ENCODE measurements at places on chromosomes 12 and 14. TPM values are rescaled to one million over a fixed set of nuclear protein-coding genes. Genes with fewer than 3 reads are reported as not detected.

Gene MEG3
- 172 TPM for polyA plus RNA-seq

Gene IGF1
- polyA plus RNA-seq: 2.8 TPM

Gene RIMBP2
- polyA plus RNA-seq: 14.5 TPM

Gene FAM222A
- 6.3 TPM for polyA plus RNA-seq

Gene LRRK2
- polyA plus RNA-seq: 21.8 TPM

Gene SPIC
- not detected for polyA plus RNA-seq

Gene EIF2S3B
- 9.5 TPM for polyA plus RNA-seq

Gene PMEL
- polyA plus RNA-seq: 3.3 TPM

Gene HSPB8
- polyA plus RNA-seq: 24.5 TPM

Gene SLC5A8
- 31.7 TPM for polyA plus RNA-seq

Gene LYSET
- polyA plus RNA-seq: 35.5 TPM

Gene SLC17A8
- polyA plus RNA-seq: 0.31 TPM

Gene PLA2G1B
- not detected for polyA plus RNA-seq

Gene SLC8A3
- polyA plus RNA-seq: 0.40 TPM

GRCh38 chr14:41785696-41786095 is 179.0 kb downstream of the LRFN5 start:
- no peak for DNase-seq

- DNase-seq: no peak
These were observed 7.1 kb downstream of the SCNN1A start for GRCh38 chr12:6367969-6368892.

- DNase-seq: no peak
These were observed 15.3 kb downstream of the NYNRIN start for GRCh38 chr14:24414077-24414476.

DNA sequence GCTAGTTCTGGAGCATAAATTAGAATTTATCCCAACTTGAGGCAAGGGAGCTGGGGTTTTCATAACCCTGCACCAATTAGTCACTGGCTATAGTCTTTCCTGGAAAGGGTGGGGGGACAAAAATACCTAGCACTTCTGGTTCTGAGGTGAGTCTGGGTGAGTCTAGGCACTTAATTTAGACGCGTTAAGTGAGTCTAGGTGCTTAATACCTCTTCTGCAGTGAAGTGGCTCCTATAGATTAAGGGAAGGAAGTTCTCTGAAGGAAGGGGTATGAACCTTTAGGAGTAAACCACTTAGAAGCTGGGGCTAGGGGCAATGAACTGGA is 251.7 kb downstream of the EFCAB11 start:
- DNase-seq: no peak

DNA sequence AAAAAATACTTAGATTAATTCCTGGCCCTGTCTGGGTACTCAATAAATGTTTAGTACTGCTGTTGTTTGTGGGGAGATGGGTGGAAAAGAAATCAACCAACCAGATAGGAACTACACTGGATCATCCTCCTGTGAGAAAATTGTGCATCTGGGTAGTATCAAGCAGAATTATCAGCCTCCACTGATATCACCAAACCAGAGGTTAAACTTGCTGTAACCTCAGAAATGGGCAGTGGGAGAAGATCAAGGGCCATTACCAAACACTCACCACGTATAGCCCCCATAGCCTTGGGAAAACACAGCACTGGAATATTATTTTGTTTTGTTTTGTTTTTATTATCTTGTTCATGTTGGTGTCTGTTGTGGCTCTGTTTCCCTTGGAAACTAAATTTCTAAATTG is 19.7 kb downstream of the VEZT start:
- DNase-seq: no peak

GRCh38 chr12:46266869-46267574 is 1.8 kb downstream of the SLC38A1 start:
- peak; percentile 44 for DNase-seq

- no peak for DNase-seq
These were observed at the start of gene CYP27B1 for GRCh38 chr12:57766464-57767304. Gene CYP27B1, minus strand, starts transcription at chr12:57767078. Its CDS starts 37 bp downstream, at chr12:57767041.

DNA sequence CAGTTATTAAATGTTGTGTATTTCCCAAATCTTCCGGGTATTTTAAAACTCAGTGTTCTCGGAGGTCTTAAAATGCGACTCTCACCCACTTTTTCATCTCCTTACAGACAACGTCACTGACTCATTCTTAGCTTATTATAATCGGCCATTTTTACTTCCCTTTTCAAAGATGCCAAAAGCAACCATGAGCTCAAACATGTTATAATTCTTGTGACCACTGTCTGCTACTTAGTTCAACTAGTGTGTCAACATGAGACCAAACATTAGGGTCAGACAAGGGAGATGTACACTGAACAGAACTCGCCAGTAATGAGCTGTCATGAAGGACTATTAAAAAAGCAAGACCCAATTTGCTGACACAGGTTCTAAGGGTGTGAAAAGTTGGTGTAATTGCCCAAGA is 4.2 kb upstream of the GRIP1 start:
- no peak for DNase-seq

DNA sequence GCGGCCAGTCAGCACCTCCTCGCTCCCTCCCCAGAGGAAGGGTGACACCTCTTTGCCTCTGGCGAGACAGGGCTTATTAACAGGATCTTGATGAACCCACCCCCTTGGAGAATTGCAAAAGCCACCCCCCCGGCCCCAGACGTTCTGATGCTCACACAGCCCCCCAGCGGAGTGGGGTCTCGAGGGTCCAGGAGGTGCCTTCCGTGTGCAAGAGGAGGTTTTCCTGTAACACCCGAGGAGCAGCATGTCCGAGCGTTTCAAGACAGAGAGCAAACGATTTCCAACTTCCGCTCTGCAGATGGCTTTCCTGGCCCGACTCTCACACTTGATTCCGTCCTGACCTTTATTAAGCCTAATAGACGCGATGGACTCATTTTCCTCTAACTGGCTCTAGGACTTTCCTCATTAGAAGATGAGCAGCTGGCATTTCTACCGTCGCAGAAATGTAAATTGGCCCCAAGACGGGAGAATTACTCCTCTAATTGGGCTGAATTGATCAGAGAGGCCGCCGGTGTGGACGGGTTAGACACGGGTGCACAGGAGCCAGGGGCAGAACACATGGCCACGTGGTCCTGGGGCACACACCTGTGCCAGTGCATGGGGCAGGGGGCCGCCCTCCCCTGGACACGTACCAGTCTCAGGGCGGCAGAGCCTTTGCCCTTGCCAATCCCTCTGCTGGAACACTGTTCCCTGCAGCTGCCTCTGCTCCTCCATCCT is 84.4 kb downstream of the NOC4L start:
- DNase-seq: no peak

- no peak for DNase-seq
These were observed 1629.4 kb upstream of the SEL1L start for GRCh38 chr14:83163016-83163415.

DNA sequence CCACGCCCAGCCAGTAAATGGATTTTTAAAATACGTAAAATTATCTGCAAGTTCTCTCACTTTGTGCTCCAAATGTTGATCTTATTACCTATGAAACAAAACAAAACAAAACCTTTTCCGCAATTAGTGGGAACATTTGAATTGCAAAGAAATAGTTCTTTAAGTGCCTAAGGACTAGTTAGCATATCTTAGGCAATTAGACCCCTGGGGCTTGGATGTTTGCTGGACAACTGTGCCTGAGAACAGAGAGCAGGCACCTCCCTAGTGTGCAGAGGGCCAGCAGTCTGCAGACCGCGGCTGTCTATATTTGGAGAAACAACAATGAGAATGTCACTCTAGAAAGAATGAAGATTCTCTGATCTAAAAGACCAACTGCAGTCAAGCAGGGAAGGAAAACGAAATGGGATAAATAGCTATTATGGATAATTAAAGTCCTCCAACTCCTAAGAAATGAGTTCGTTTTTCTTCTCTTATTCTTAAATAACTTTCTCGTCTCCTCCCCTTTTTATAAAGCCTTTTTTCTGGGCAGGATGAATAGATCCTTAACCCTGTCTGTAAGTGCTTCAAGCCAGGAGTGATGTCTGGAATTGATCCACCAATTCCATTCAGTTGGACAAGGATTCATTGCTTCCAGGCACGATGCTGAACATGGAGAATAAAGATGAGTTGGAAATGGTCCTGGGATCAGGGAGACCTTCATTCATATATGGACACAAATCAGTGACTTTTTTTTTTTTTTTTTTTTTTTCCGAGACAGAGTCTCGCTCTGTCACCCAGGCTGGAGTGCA is 16.2 kb downstream of the SLC17A8 start:
- no peak for DNase-seq

DNA sequence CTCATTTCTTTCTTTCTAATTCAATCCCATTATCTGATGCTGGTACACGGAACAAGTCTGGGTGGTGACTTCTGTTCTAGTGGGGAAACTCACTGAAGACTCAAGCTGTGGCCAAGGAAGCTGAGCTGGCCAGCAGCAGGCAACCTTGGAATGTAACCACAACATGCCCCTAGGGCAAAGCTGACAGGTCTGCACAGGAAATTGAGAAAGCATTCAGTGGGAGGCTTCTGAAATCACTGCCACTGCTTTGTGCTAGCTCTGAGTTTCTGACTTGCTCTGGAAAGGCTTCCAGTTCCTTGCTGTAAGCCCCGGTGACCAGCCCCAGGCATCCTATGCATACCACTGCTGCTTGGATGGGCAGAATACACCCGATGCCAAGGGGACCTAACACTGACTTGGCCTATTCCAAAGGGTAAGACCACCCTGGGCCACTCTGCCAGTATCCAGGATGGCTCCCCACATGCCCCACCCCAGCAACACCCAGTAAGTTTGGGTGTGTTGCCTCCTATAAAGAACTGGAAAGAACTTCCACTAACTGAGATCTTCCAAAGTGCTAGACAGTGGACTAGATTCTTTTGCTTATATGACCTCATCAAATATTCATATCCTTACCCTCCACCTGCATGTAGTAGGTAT is 84.5 kb upstream of the CDKN3 start:
- DNase-seq: no peak

- peak; percentile 62 for DNase-seq
These were observed 126.4 kb downstream of the DUSP6 start for GRCh38 chr12:89225808-89226411.

- DNase-seq: no peak
These were observed 87.0 kb downstream of the SAMD4A start for GRCh38 chr14:54653712-54654469.

DNA sequence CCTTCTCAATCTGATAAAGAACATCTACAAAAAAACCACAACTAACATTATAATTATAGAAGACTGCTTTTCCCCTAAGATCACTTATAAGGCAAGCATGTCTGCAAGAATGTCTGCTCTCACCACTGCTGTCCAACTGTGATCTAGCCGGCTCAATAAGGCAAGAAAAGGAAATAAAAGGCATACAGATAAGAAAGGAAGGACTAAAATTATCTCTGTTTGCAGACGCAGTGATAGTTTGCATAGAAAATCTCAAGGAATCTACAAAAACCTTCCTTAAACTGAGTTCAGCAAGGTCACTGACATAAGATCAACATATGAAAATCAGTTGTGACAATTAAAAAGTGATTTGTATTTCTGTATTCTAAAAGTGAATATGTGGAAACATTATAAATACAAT is 138.0 kb upstream of the EGLN3 start:
- no peak for DNase-seq

- DNase-seq: no peak
These were observed 163.6 kb downstream of the BRMS1L start for GRCh38 chr14:35989736-35990135.

GRCh38 chr14:43539210-43539609 is 967.9 kb downstream of the FSCB start:
- peak; percentile 27 for DNase-seq

GRCh38 chr12:121793440-121793837 is at the start of gene RHOF:
Gene RHOF, minus strand, starts transcription at chr12:121793688. Its CDS starts 55 bp downstream, at chr12:121793633.
- no peak for DNase-seq

DNA sequence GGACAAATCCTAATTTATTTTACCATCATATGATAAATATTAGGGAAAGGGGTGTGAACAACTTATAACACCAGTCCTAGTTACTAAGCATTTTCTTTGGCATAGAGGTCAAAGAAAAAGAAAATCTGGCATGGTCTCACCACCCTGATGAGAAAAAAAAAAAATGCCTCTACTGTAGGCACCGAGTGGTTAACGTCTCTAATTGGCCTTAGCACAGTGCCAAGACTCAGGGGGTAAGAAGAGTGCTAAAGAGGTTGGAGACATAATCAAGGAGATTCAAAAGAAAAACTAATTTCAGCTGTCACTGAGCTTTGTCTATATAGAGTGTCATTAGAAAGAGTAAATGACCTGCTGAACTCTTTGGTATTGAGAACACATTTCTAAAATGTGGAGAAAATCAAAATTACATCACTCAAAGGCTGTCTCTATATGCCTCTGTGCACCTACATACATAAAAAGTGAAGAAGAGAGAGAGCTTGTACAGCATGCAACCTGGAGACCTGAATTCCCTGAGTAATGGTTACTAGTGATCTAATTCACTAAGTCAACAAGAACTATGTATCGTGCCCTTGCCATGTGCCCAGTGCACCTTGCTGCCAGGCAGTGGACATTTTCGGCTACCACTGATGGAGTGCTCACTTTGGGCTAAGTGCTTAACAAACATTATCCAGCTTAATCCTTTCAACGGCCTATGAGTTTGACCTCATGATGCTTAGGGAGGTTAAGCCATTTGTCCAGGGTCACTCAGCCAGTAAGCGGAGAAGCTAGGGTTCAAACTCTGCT is 113.8 kb upstream of the G2E3 start:
- DNase-seq: no peak

GRCh38 chr12:25364529-25365339 is 114.0 kb upstream of the KRAS start:
- DNase-seq: no peak

GRCh38 chr14:33026850-33027430 is 88.3 kb downstream of the NPAS3 start:
- DNase-seq: no peak

GRCh38 chr12:64810831-64811230 is 13.6 kb upstream of the TBC1D30 start:
- DNase-seq: no peak

- no peak for DNase-seq
These were observed 3.6 kb upstream of the WSB2 start for GRCh38 chr12:118064608-118065007.
